RPMI7951 (cell line): ENCODE measurements at places on chromosomes 16 and 17. TPM values are rescaled to one million over a fixed set of nuclear protein-coding genes. Genes with fewer than 3 reads are reported as not detected.
A peak's percentile ranks its signal among the peaks of the same experiment; 100 is the strongest.

Gene PIGW
- total RNA-seq = 8.4 and 8.5 TPM in 2 replicates

Gene CARD14
- total RNA-seq = 0.20 TPM in 1 of 2 replicates, not detected in the other

Gene IL21R
- total RNA-seq = 1.1 and 2.1 TPM in 2 replicates

Gene KRTAP9-2
- total RNA-seq = not detected in 2 replicates

Gene ACSM2A
- not detected in 2 replicates for total RNA-seq

Gene SOCS1
- total RNA-seq = 17.1 and 21.2 TPM in 2 replicates

Gene CCDC200
- total RNA-seq = not detected in 2 replicates

Gene TBC1D26
- total RNA-seq = not detected in 2 replicates

Gene TBX2
- total RNA-seq = 20.9 and 24.9 TPM in 2 replicates

Gene HP
- total RNA-seq = not detected in 2 replicates

DNA sequence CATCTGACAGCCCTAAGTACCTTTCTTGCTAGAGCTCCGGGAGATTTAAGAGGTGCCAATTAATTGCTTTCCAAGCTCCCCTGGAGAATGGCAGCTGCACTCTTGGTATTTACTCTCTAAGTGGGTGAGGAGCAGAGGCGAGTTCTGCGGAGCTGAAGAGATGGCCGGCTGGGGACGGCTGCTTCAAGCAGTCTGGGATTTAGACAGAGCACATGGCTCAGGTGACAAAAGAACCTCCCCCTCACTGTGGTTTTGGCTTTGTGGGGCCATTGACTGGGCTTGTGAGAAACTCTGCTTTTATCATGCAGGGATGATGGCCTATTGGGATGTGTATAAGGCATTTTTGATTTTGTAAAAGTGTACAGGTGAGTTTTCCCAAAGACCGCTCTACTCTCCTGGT lies 239.3 kb upstream of the EEF2KMT start:
- DNase-seq = no peak

DNA sequence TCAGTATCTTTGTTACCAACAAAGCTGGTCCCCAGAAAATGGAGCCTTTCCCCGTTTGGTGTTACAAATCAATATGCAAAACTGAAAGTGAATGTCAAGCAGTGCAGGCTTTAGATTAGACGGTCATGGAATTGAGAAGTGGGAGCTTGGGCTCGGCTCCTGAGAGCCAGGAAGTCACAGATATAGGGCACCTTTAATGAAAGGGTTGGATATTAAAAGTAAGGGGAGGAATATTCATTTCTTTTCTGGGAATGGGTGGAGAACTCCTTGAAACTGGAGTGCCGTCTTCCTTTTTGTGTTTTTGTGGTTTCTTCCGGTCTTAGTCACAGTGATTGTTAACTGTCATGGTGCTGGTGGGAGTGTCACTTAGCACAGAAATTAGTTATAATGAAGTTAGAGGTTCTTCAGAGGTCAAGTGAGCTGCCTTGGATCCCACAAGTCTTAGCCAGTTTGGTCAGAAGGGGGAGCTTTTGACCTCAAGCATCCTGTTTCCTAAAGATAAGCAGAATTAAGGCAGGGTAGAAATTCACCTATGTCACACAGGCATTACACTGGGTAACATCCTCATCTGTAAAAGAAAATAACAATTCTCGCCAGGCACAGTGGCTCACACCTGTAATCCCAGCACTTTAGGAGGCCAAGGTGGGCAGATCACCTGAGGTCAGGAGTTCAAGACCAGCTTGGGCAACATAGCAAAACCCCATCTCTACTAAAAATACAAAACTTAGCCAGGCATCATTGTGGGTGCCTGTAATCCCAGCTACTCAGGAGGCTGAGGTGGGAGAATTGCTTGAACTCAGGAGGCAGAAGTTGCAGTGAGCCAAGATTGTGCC lies 9.6 kb upstream of the EIF1 start:
- DNase-seq = peak; percentile 88

- no peak for DNase-seq
These were observed 40.2 kb downstream of the HS3ST3B1 start for GRCh38 chr17:14340857-14341754.

DNA sequence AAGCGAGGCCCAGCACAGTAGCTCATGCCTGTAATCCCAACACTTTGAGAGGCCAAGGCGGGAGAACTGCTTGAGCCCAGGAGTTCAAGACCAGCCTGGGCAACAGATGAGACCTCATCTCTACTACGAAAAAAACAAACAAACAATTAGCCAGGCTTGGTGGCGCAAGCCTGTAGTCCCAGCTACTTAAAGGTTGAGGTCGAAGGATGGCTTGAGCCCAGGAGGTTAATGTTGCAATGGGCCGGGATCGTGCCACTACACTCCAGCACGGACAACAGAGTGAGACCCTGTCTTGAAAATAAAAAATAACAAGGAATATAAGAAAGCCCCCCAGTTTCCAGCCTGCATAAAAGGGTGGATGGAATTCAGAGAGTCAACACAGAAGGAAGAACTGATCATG lies 40.3 kb downstream of the ARHGAP17 start:
- no peak for DNase-seq

- no peak for DNase-seq
These were observed 11.8 kb downstream of the DNAJA2 start for GRCh38 chr16:46961373-46962353.

DNA sequence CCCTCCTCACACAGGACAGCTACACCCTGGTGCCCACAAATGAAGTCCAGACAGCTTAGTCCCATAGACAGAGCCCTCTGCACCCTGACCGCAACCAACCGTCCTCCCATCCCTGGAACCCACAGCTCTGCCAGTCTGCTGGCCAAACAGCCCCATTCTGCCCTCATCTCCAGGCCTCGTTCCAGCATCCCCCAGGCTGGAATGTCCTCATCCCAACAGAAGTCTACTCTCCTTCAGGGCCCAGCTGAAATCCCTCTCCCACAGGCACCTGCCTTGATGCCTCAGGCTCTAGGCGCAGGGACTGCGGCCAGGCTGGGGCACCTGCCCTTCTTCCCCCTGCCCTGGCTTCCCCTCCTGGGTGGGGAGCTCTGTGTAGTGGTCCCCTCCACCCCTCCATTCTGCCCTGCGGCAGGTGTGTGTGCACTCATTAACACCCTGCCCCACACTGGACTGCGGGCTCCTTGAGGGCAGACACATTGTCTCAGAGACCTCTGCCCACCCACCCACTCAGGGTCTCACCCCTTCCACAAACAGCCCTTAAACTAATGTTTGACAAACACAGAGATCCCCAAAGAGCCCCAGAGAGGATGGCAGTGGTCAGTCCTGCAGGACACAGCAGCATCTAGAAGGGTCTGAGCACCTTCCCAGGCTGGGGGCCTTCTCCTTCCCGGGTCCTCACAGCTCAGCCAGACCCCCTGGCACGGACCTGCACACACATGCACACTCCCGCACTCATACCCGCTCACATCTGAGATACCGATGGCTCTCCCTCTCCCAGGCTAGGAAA lies 820 bp downstream of the GRIN2C start:
- DNase-seq = no peak

- no peak for DNase-seq
These were observed 31.9 kb downstream of the RANBP10 start for GRCh38 chr16:67774457-67774853.

GRCh38 chr16:79439901-79440300 lies 160.6 kb downstream of the MAF start:
- DNase-seq = no peak
